ENCODE measurements at places on chromosomes 7 and 10.

- no peak for DNase-seq
Observed at GRCh38 chr7:134690614-134691504, 44.2 kb downstream of the BPGM start.

GRCh38 chr10:59762505-59762904 lies 9.2 kb upstream of the MRLN start:
- DNase-seq, result no peak

GRCh38 chr10:101839416-101840063 lies 4.1 kb downstream of the KCNIP2 start:
- DNase-seq, result no peak

DNA sequence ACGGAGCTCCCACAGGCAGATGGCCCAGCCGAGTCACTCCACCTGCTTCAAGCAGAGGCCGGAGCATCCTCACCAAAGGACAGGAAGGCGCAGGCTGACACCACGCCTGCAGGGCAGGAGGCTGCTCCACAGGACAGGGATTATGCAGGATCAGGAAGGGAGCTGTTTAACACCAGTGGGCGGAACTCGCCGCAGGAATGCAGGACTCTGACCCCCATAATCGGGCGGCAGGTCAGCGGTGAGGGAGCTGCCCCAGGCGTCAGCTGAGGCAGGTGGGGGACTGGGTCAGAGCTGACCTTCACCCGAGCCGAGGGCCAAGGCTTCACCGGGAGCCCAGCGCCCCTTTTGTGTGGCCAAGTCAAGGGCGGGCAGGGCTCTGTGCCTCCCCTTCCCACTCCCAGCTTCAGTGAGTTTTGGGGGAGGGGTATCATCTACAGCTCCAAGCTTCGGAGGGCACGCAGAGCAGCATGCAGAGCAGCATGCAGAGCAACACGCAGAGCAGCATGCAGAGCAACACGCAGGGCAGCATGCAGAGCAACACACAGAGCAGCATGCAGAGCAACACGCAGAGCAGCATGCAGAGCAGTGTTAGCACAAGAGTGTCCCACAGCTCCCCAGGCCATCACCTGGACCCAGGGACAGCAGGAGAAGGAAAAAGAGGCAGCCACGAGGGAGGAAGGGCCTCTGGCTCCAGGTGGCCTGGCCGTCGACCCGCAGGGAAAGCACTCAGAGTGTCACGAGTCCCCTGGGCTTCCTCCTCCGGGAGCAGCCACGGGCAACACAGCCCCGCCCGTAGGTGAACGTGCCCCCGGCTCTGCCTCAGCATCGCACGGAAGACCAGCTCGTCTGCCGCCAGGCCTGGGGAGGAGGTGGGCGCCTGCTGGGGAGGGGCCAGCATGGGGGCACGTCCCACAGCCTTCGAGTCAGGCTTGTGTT lies 151.7 kb upstream of the PPP2R2D start:
- no peak for DNase-seq

GRCh38 chr10:1514681-1515080 lies 222.6 kb downstream of the ADARB2 start:
- DNase-seq, result no peak

DNA sequence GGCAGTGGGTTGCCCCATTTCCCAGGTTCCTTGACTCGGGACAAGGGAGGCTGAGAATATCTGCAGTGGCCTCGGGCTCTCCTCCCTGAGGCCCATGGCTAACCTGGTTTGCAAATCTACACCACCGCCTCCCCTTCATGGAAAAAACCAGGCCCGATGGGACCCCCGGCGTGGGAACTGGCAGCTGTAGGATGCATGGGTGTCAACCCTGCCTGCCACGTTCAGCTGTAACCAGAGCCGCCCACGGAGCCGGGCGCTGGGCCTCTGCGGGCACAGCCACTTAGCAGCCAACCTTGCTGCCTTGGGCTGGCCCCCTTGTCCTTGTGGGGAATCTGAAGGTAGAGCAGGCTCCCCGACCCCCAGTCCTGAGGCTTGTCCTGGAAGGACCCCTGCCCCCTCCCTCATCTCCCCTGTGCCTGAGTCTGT lies 1.6 kb downstream of the PWWP2B start:
- DNase-seq, result no peak

- no peak for DNase-seq
Observed at GRCh38 chr7:16926283-16926682, 44.5 kb upstream of the AGR3 start.

DNA sequence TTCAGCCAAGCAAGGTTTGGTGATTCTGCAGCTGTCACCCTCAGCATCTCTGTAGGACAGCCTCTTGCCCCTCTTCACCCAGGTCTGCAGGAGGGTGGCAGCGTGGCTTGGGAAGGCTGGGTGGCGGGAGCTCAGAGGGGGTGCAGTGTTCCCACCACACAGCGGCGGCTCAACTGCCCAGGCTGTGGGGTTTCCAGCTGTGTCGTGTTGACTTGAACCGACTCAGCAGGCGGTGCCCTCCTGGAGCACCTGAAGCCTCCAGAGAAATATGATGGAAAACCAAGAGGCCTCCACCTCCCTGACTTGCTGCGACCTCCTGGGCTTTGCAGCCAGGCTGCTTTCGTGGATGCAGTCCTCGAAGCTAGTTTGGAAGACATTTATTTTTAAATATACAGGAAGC lies 68.0 kb upstream of the KLF6 start:
- no peak for DNase-seq

DNA sequence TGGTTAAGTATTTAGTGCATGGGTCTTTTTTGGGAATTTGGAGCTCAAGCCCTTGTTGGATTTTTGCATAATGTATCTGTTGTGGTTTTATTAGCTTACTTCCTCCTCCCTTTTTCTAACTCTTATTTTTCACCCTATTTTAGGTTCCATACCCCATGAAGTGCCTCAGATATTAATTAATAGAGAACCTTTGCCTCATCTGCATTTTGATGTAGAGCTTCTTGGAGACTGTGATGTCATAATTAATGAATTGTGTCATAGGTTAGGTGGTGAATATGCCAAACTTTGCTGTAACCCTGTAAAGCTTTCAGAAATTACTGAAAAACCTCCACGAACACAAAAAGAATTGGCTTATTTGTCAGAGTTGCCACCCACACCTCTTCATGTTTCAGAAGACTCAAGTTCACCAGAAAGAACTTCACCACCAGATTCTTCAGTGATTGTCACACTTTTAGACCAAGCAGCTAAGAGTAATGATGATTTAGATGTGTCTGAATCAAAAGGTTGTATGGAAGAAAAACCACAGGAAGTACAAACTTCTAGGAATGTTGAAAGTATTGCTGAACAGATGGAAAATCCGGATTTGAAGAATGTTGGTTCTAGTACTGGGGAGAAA lies 28.0 kb downstream of the SIRT1 start:
- no peak for DNase-seq

- no peak for DNase-seq
Observed at GRCh38 chr10:25294032-25294926, 119.5 kb downstream of the GPR158 start.

GRCh38 chr7:4436361-4436895 lies 245.7 kb upstream of the FOXK1 start:
- no peak for DNase-seq

DNA sequence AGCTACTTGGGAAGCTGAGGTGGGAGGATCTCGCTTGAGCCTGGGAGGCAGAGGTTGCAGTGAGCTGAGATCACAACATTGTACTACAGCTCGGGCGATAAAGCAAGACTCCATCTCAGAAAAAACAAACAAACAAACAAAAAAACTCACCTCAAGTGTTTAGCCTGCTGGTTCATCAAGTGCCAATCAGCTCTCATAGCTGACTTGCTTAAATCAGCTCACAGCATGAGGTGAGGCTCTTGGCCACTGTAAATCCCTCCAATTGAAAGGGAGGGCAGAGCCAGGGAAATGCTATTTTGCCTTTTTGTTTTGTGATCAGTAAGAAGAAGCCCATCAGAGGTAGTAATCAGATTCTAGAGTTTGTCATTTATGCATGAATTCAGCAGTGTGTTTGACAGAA lies 112.3 kb downstream of the RAB11FIP2 start:
- no peak for DNase-seq

- DNase-seq, result no peak
Observed at GRCh38 chr7:147796581-147796980, 794.0 kb upstream of the C7orf33 start.

- DNase-seq, result no peak
Observed at GRCh38 chr10:103481974-103482531, 3.0 kb upstream of the CALHM3 start.

GRCh38 chr7:874031-874749 lies 2.2 kb upstream of the GET4 start:
- DNase-seq, result no peak

DNA sequence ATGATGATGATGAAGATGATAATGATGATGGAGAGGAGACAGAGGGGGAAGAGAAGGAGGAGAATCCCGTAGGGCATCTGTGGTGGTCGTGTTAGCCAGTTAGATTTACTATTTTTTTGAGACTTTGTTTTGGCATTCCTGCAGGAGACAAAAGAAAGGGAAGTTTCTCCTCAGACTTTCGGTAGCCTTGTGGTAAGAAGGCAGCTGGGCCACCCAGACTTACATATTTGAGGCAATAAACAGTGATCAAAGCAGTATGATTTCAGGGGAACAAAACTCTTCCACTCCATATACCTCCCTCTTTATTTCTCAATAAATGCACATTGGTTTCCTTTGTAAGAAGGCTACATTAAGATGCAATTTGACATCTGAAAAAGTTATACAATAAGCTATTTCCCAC lies 32.4 kb upstream of the BICC1 start:
- no peak for DNase-seq

- DNase-seq, result no peak
Observed at GRCh38 chr7:22025983-22026382, 80.3 kb upstream of the CDCA7L start.

DNA sequence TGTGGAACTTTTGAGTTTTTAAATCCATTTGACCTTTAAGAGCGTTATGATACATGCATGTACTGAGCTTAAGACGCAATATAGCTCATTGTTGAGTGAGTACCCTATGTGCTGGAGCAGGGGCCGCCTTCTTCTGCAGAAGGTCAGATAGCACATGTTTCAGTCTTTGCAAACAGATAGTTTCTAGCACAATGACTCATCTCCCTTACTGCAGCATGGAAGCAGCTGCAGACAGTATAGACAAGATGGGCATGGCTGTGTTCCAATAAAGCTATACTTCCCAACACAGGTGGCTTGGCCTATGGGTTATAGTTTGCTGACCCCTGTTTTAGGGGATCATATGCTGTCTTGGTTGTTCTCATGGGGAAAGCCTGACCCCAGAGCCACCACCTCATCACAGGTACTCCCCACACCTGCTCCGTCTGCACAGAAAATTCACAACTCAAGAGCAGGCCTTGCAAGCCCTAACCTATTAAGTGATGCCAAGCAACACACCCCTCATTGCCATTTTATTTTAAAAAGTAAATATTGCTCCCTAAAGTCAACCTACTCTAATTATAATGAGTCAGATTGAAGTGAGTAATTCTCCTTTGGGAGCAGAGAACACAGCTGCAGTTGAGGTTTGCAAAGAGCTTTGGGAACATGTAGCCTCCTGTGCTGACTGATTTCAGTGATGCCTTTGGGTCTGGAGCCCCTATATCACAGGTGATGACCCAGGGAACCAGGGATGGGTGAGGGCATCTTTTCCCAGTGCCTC lies 330.1 kb downstream of the PAXIP1 start:
- DNase-seq, result no peak

DNA sequence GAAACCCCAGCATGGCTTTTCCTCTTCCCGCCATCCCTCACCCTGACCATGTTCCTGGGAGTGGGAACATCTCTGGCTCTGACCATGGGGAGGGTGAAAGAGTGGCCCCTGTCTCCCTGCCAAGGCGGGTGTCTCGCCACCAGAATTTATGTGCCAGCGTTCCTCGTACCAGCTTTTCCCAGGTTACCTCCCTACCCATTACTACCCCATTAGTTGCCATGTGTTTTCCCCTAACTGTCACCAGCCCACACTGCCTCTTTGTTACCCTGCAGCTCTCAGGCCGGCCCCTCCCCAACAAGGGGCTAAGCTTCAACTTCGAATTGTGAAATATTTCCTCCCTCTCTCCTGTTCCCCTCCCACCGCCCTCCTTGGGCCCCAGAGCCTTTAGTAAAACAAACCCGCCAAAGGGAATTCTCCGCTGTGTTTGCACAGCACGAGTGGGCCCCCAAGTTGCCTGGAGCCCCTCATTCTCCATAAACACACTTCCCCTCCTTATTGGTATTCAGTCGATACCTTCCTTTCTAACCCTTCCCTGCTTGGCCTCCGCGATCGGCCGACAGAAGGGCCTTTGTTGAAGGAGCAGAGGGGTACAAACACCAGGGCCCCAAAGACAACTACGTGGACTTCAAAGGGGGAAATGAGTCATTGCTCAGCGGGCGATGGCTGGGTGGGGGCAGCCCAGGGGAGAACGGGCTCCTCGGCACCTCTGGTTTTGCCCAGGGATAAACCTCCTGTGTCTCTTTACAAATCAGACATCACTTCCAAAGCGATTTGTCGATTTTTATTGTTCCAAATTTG lies 45.5 kb downstream of the SLIT1 start:
- no peak for DNase-seq

GRCh38 chr10:62005687-62006086 lies 104.2 kb downstream of the ARID5B start:
- no peak for DNase-seq

- peak; percentile 54 for DNase-seq
Observed at GRCh38 chr10:58299580-58299979, 30.6 kb downstream of the CISD1 start.

DNA sequence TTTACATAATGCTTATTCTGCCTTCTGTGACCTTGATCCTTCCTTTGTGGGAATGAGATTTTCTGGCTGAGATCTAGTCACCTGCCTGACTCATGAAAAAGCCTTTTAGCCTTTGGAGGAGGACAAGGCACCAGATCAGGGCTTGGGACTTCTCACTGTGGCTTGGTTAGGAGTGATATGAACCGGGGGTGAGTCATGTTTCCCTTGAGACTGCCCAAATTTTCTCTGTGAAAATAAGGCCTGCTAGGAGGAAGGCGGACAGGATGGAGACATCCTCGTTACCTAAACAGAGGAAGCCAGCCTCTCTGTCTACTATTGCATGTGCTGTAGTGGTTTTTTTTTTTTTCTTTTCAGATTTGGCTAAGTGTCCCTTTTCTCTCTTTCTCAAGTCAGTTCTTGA lies 57.8 kb downstream of the EVX1 start:
- no peak for DNase-seq

DNA sequence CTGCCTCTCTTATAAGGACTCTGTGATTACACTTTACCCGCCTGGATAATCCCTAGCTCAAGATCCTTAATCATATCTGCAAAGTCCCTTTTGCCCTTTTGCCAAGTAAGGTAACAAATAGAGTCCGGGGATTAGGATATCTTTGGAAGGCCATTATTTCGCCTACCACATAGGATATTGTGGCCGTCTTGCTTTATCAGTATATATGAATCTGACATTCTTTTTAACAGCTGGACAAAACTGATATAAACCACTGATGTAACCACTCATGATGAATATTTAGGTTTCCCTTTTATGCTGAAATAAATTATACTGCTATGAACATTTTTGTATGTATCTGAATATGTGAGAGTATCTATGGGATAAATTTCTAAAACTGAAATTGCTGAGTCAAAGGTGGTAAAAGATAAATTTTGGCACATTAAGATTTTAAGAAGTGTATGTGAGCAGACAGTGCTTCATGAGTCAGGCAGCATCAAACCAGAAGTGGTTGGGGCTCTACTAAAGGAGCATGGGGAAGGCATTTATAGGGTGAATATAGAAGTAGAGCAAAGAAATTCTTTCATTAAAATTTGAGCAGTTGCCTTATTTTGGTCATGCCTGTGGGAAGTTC lies 44.7 kb downstream of the AVL9 start:
- DNase-seq, result no peak

- DNase-seq, result no peak
Observed at GRCh38 chr10:62583876-62584615, 209.9 kb downstream of the ZNF365 start.

GRCh38 chr7:21261627-21262594 lies 166.0 kb upstream of the SP4 start:
- DNase-seq, result no peak

GRCh38 chr10:70773965-70774809 lies 11.0 kb downstream of the TBATA start:
- DNase-seq, result no peak
